Stimulated activated CD4-positive, alpha-beta T cell treated with anti-CD3 and anti-CD28 coated beads, TNF-alpha, amount 100 ng/mL, for 4 hours (primary cell): ENCODE measurements at places on chromosomes 13 and 19.

DNA sequence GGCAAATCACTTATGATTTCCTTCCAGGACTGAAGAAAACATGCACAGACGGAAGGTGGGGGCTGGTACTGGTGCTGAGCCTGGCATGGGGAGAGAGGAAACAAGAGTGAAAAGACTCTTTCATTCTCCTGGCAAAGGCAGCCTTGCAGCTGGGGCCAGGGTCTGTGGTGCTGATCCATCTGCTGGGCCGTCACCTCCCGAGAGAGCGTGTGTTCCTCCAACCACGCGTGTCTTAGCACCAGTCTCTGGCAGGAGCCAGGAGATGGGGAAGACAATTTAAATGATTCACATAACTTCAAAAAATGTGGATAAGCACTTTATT lies 23.9 kb upstream of the SPART start:
- DNase-seq = no peak

GRCh38 chr13:44379885-44380284 lies 6.3 kb downstream of the SERP2 start:
- no peak for DNase-seq

DNA sequence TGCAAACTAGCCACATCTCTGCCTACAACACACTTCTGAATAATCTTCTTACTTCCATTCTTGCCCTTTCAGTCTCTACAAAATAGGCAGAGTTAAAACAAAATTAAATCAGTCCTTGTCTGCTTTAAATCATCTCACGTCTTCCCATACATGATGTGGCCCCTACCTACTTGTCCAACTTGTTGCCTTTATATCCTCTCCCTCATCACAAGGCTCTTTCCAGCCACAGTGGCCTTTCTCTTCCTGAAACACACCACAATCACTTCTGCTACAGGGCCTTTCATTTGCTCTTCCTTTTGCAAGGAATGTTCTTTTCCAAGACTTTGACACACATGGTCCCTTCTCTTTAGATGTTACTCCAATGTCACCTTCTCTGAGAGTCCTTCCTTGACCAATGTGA lies 1.7 kb downstream of the RBM26 start:
- no peak for DNase-seq

DNA sequence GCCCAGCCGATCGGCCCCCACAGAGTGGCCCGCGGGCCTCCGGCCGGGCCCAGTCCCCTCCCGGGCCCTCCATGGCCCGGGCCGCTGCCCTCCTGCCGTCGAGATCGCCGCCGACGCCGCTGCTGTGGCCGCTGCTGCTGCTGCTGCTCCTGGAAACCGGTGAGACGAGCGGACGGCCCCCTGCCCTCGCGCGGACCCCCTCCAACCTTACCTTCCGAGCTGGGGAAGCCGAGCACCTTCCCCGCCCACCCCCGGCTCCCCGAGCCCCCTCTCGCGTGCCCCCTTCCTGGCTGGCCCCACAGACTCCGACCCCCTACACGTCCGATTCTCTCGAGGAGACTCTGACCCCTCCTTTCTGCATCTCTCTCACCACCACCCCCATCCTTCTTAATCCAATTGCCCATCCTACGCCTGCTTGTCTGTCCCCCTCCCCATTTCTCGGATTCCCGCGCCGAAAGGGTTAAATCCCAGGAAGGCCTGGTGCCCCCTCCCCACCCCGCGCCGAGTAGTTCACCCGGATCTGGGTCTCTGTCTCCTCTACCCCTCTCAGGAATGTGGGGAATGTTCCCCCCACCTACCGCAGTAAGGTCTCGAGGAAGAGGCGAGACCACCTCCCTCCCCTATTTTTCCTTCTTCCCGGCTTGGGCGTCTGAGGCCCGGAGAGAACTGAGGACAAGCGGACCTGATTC lies 502 bp downstream of the NECTIN2 start:
- DNase-seq = no peak

GRCh38 chr13:95044452-95045205 lies 256.6 kb downstream of the ABCC4 start:
- DNase-seq = no peak

- no peak for DNase-seq
Observed at GRCh38 chr13:109712124-109712722, 74.2 kb downstream of the IRS2 start.

DNA sequence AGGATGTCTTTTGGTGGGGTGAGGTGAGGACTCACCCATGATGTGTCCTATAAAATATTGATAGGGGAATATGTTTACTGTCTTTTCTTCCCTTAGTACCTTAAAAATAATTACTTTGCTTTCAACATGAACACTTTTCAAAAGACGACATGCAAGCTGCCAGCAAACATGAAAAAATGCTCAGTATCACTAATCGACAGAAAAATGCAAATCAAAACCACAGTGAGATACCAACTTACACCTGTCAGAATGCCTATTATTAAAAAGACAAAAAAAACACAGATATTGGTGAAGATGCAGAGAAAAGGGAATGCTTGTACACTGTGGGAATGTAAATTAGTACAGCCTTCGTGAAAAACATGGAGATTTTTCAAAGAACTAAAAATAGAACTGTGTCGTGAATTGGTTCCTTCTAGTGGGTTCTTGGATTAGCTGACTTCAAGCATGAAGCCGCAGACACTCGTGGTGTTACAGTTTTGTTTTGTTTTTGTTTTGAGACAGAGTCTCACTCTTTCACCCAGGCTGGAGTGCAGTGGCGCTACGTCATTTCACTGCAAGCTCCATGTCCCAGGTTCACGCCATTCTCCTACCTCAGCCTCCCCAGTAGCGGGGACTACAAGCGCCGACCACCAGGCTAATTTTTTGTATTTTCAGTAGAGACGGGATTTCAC lies 160.9 kb downstream of the FGF9 start:
- no peak for DNase-seq

DNA sequence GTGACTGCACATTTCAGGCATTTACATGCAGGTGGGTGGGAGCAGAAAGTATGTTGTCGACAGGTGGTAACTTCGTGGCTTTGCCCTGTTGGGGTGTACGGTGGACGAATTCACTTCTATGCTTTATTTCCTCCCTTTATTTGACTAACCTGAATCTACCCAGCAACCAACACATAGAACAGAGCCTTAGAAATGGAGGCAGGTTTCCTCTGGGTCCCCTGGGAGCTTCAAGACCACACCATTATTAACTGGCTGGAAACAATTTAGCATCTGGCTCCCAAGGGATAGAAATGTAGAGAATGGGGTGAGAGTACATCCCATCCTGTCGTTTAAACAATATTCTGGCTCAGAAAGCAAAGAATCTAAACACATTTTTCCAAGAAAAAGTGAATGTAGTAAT lies 244.4 kb downstream of the DLEU7 start:
- DNase-seq = no peak

- DNase-seq = no peak
Observed at GRCh38 chr13:52344108-52344507, 61.9 kb downstream of the THSD1 start.

DNA sequence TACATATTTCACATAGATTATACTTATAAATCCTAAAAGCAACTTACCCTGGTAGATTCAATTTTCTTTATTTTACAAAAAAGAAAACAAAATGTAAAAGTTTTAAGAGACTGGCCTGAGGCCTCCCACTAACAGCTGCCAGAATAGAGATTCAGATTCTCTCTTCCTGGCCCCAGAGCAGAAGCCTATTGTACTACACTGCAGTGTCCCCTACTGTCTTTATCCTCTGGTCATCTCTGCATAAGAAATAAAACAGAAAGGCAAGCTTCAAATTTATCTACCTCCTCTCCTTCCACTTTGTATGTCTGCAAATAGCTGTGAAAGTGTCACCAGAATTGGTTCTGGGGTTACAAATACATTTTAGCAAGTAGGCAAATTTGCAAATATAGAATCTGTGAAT lies 1004.1 kb upstream of the PCDH9 start:
- no peak for DNase-seq

GRCh38 chr13:39565036-39565949 lies 37.7 kb downstream of the LHFPL6 start:
- DNase-seq = no peak

DNA sequence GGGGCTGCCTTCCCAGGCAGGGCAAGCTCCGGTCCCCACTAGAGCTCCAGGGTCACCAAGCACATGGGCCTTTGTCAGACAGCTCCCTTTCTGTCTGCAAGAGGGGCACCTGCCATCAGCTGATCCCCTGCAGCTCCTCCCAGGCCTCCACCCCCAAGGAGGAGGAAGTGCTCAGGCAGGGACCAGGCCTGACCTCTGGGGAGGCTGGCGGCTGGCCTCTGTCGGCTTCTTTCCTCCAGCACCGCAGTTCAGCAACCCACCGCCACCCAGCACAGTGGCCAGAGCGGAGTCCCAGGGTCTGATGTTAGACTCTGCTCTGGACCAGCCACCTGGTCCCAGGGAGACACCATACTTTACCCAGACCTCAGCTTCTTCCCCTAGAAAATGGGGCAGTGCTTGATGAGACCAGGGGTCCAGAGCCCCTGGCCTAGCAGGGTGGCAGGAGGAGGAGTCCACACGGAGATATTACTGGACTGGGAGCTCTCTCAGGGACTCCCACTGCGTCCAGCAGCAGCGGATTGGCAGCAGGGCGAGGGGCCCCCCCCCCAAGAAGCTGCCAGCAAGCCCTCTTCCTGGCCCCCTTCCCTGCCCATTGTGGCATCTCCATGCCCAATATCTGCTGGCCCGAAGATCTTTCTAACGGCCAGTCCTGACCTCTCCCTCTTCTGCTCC lies 24.1 kb downstream of the NKPD1 start:
- no peak for DNase-seq

GRCh38 chr19:19075126-19075525 lies 11.3 kb downstream of the SLC25A42 start:
- DNase-seq = no peak

DNA sequence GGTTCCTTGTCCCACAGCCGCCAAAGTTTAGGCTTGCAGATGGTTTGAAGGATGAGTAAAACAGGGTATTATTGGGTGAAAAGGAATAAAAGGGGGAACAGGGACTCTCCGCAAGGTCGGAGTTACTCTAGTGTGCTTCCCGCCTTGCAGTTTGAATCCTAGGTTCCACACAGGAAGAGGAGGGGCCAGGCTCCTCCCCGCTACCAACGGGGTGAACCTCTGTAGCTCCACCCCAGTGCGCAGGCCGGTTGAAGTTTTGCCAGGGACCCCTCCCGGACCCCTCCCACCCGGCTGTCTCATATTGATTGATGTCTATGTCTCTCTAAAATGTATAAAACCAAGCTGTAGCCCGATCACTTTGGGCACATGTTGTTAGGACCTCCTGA lies 11.6 kb upstream of the GTF2F2 start:
- no peak for DNase-seq

GRCh38 chr13:79775830-79776229 lies 294.9 kb downstream of the NDFIP2 start:
- DNase-seq = no peak

GRCh38 chr13:30112602-30113435 lies 194.5 kb downstream of the KATNAL1 start:
- peak; percentile 65 for DNase-seq

DNA sequence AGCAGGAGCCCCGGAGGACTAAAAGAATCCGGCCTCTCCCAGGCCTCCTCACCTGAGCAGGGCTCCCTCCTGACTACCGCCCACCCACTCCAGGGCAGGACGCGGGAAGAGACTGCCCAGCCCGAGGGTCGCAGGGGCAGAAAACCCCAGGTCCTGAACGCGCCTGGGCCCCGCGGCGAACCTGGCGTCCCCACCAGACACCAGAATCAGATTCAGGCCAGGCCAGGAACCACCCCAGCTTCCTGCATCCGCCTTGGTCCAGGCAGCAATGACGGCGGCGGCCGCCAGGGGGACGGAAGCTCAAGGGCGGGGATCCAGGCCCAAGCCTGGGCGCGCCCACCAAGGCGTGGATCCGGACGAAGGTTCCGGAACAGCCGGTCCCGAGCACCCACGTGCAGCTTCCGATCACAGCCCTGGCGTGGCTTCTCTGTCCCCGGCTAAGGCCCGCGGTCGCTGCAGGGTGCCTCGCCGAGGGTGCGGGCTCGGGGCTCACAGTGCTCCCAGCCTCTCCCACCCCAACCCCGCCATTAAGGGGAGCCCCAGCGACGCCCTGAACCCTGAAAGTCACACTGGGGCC lies 3.6 kb downstream of the LGALS7 start:
- peak; percentile 79 for DNase-seq

GRCh38 chr13:110716247-110716515 lies 2.7 kb downstream of the ING1 start:
- DNase-seq = no peak

- DNase-seq = no peak
Observed at GRCh38 chr19:48290401-48290770, 20.5 kb downstream of the ZNF114 start.

DNA sequence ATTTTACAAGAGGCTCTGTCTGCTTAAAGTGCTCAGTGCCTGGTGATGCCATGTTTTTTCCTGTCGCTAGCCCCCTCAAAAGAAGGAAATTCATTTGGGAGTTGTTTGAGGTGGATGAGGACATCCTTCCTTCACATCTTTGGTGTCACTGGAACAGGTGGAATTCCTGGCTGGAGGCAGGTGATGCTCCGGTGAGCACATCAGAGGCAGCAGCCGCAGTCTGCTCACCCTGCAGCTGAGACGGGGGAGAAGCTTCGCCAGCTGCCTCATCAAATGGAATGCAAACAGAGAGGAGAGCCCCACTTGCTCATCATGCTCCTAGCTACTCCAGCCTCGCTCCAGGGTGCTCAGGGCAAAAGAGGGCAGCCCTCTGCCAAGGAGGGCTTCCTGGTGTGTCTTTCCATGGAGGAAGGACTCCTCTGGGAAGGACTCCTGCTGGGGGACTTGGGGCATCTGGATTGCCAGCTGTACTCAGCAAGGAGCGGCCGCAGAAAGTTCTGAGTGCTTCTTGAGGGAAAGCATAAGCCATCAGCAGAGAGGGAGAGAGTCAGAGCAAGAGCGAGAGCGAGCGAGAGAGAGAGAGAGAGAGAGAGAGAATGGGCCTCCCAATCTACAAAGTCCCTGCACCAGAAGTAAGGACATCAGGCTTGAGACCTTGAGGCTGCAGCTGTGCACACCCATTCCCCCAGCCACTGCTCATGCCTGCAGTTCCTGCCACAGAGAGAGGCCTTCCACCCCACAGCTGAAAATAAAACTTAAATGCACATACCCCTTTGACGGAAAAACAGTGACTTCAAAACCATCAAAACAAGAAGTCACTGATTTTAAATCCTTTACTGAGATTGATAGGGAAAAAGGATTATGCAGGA lies 74.3 kb upstream of the UBL3 start:
- no peak for DNase-seq
